ENCODE measurements at places on chromosomes 2 and 18. TPM values are rescaled to one million over a fixed set of nuclear protein-coding genes. Genes with fewer than 3 reads are reported as not detected.

GRCh38 chr2:104841744-104842143 lies 12.2 kb upstream of the POU3F3 start:
- peak; percentile 61 for DNase-seq

DNA sequence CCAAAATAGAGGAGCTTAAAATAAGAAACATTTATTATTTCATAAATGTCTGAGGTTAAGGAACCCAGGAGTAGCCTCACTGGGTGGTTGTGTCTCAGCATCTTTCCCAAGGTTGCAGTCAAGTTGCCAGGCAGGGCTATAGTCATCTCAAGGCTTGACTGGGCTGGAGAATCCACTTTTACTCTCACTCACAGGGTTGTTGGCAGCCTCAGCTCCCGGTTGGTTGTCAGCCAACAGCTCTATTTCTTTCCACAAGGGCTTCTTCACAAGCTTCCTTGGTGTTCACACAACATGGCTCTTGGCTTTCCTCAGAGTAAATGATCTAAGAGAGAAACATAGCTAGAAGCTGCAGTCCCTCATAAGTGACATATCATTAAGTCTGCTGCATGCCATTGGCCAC lies 55.6 kb upstream of the TEX51 start:
- no peak for DNase-seq

DNA sequence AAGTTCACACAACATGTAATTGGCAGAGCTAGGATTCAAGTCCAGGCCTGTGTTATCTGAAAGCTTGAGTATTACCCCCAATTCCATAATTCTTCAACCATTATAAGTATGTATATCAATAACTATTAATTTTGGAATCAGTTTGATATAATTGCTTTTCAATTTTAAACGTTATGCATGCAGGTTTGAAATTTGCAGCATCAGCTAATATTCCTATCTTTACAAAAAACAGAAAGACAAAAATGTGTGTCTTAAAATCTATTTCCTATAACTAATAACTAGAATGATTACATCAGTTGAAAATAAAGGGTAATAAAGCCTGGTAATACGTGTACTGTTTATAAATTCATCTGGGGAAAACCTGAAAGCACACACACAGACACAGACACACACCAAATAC lies 543.3 kb upstream of the PKDCC start:
- DNase-seq, result no peak

- peak; percentile 90 for DNase-seq
Measured at GRCh38 chr2:28273751-28274150, 118.9 kb upstream of the FOSL2 start.

Gene AGXT
- total RNA-seq, result not detected

Gene CDH7
- not detected for total RNA-seq

Gene PSMA8
- not detected for total RNA-seq

Gene FER1L5
- total RNA-seq, result not detected

Gene NT5DC4
- not detected for total RNA-seq

Gene LIPG
- total RNA-seq, result 4.5 TPM
